ENCODE measurements at places on chromosomes 11 and 22.

DNA sequence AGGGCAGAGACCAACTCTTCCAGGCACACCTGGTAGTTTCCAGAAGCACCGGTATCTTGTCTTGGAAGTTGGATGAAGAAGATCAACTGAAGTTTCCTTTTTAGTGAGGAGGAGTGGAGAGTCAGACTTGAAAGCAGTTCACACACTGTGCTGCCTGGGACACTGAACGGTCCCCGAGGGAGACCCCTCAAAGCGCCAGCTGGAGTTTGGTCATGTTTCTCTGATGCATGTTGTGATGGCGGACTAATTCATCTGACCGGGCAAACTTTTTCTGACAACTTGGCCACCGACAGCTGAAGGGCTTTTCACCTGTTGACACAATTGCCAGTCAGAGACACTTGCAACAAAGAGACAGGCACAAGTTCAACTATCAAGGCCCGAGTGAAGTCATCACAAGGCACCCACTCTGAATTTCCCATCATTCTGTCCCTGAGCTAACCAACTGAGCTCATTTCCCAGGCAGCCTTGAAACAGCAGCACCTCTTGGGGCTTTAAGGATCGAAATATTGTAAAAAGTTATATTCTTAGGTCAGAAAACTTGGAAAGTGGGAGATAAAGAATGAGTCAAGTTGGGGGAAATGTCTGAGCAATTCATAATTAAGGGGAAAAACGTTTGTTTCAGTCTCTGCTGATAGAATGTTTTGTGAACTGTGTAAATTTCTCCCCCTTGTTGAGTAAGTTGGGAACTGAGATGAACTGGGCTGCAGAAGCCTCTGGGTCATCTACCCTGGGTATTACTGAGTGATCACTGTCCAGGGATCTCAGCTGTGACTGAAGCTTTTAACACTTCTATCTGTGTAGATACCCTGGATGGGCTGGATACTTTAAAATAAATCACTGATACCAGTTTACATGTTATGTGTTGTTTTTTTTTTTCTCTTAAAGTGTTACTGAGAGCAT, 46.2 kb downstream of the WT1 start:
- no peak for DNase-seq

DNA sequence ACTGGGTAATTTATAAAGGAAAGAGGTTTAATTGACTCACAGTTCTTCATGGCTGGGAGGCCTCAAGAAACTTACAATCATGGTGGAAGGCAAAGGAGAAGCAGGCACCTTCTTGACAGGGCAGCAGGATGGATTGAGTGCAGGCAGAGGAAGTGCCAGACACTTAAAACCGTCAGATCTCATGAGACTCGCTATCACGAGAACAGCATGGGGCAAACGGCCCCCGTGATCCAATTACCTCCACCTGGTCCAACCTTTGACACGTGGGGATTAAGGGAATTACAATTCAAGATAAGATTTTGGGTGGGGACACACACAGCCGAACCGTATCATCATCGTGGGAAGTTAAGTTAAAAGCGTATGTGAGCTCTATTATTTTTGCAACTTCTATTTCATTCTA, 71.4 kb upstream of the SYN3 start:
- no peak for DNase-seq

DNA sequence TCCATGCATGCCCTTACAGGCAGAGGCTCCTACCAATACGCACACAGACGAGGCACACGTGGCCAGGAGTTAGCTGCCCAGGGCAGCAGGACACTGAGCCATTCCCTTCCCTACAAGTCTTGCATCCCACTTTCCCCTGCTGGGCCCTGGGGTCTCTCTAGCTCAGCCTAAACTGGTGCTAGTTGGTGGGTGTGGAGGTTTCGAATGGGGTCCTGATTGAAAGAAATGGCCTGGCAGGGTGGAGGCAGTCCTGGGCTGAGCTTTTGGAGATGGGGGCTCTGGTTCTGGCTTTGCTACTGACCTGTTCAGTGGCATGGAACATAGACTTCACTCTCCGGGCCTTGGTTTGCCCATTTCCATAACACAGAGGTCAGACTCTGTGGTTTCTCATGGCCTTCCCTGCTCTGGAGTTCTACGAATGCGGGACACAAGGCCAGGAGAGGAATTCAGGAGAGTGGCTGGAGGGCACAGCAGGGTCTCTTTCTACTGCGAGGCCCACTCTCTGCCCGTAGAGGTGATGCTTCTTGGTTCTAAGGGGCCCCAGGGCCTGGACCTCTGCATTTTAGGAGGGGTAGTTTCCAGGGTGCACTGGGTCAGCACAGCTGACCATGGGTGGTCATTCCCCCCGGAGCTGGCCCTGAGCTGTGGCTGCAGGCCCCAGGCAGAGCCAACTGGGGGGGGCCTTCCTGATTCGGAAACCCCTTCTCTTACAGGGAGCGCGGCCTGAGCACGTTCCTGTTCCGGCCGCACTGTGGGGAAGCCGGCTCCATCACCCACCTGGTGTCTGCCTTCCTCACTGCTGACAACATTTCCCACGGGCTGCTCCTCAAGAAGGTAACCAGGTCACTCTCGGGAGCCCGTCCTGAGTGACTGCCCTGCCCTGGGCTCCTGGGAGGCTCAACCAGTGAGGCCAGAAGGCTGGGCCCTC, 40.0 kb downstream of the RNF141 start:
- no peak for DNase-seq

DNA sequence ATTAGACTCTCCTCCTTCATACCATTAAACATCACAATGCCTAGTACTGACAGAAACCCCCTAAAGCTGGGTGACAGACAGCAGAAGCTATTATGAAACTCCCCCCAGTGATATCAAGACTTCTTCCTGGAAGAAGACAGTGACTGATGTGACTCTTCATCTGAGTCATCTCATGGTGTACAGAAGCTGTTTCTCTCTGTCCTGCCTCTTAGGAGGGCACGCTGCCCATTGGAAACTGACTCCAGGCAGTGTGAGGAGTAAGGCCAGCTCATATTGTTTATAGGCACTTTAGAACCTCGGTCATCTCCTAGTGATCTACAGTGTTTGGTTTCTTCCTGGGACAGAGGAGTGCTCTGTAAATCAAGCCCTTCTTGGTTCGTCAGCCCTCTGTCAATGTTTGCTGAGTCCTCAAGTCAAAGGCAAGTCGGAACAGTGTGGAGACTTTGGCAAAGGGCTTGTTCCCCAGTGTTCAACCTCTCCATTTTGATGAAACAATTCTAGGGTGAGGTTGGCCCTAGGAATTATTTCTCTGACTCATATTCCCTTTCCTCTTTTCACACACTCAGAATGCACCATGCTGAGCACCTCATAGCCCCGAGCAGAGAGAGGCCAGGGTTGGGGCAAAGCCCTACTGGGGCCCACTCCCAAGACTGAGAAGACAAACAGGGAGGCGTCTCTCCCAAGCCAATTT, 172.5 kb upstream of the TMEM45B start:
- DNase-seq = peak; percentile 43

GRCh38 chr11:12413141-12414052, 36.0 kb downstream of the PARVA start:
- no peak for DNase-seq

DNA sequence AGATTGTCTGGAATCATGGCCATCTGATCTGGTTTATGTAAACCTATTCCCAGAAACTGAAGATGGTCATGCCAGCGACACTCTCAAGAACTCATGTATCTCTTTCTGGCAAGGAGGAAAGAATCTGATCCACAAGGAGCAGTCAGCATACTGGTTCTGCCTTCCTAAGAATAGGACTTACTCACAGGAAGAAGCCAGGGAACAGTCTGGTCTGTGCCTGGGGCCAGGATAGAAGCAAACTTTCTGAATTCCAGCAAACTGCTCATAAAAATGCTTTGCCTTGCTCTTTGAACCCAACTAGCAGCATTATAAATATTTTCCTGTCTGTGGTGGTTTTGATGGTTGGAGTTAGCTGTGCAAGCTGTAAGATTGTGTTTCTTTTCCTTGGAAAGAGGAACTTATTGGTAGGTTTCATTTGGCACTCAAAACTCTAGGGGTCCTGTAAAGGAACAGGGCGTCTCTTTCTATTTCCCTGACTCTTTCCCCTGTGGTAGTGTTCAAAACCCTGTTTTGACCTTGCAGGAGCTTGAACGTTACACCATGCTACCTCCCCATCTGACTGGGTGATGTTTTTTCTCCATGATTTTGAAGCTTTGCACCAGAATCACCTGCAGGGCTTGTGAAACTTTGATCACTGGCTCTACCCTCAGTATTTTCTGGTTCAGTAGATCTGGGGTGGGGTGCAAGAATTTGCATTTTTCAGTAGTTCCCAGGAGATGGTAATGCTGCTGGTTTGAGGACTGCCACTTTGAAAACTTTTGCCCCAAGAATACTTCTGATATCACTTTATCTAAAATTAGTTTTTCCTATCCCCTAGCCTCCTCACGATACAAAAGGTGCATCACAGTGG, 627.8 kb upstream of the ANO5 start:
- no peak for DNase-seq
